ENCODE measurements at places on chromosomes 5 and 9.

DNA sequence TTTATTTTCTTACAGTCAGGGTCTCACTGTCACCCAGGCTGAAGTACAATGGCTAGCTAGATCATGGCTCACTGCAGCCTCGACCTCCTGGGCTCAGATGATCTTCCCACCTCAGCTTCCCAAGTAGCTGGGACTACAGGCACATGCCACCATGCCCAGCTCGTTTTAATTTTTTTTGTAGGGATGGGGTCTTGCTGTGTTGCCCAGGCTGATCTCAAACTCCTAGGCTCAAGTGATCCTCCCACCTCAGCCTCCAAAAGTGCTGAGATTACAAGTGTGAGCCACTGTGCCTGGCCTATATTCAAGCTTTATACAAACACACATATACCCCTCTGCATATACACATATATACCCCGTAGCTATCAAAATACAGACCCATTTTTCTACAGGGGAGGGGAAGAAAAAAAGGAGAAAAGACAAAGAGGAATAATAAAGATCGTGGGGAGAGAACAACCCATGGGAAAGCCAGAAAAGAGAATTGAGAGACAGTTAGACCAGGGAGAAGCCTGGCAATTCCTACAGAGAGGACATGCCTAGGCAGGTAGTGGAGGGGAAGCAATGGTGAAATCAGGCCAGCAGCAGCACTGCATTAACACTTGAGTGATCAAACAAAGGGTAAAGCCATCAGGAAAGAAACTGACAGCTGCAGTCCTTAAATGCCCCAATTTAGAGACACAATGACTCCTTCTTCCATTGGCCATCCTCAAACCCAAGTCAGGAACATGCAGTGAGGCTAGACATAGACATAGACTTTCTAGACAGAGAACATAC, 102.7 kb downstream of the EFNA5 start:
- no peak for DNase-seq

DNA sequence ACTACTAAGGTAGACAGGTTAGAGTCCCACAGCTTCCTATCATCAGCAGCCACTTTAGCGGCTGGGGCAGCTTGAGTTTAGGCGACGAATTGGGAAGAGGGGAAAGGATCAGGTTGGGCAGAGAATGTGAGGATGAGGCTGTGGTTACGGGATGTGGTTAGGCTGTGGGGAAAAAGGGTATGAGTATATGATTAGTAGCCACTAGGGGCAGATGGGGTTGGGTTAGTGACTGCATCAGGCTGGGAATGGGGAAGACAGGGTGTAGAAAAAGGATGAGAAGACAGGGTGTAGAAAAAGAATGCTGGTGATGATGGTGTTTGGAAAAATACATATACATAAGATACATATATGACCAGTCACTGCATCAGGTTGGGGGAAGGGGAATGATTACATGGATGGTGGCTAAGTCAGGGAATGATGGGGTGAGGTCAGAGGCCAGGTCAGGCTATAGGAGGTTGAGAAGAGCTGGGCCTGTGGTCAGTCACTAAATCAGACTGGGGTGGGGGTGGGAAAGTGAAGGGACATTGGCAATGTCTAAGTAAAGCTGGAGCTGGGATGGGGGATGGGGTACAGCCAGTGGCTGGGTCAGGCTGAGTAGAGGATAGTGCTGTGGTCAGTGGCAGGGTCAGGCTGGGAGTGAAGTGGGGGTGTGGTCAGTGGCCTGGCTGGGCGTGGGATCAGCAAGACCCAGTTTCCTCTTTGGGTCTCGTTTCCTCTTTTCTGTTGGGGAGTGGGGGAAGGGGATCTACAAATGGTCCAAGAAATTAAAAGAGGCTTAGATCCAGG, 2.1 kb downstream of the TLN1 start:
- DNase-seq: peak; percentile 65

- no peak for DNase-seq
Measured at GRCh38 chr5:131765261-131765660, 31.6 kb downstream of the FNIP1 start.

DNA sequence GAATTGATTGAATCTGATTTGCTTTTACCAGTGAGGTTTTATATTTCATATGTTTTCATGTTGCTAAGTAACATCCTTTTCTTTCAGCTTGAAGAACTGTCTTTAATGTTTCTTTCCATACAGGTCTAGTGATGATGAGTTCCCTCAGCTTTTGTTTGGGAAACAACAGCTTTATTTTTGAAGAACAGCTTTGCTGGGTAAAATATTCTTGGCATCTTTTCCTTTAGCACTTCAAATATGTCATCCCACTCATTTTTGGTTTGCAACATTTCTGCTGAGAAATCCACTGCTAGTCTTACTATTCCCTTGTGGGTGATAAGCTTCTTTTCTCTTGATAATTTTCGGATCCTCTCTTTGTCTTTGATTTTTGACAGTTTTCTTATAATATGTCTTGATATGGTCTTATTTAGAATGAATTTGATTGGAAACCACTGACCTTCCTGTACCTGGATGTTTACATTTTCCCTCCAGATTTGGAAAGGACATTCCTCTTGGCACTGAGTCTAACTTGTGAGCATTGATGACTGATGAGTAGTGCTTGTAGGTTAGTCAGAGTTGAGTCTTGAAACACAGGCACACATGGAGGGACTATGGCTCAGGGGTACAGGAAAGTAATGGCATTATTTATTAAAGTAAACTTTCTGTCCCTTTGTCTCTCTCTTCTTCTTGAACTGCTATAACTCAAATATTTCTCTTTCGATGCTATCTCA, 220.3 kb downstream of the SPATA31D1 start:
- DNase-seq: no peak

- no peak for DNase-seq
Measured at GRCh38 chr9:107112707-107113243, 170.3 kb upstream of the RAD23B start.

DNA sequence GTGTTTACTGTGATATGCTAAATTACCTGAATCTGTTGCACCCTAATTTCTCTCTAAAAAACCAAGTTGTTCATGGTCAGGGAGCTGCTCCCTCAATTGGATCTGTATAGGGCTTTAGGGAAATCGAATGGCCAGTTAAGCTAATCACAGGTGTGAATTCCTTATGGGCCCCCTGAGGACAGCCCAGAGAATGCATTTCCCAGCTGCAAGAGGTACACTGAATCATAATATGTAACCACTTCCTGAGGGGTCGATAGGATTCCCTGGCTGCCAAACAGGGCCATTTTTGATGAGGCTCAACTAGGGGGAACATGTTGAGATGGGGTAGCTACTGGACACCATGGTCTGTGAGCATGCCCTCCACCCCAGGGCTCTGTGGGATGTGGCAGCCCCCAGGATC, 478.6 kb downstream of the CCDC171 start:
- no peak for DNase-seq

- DNase-seq: no peak
Measured at GRCh38 chr5:116289276-116289675, 204.5 kb downstream of the COMMD10 start.

GRCh38 chr5:149280124-149280523, 8.5 kb downstream of the AFAP1L1 start:
- no peak for DNase-seq

DNA sequence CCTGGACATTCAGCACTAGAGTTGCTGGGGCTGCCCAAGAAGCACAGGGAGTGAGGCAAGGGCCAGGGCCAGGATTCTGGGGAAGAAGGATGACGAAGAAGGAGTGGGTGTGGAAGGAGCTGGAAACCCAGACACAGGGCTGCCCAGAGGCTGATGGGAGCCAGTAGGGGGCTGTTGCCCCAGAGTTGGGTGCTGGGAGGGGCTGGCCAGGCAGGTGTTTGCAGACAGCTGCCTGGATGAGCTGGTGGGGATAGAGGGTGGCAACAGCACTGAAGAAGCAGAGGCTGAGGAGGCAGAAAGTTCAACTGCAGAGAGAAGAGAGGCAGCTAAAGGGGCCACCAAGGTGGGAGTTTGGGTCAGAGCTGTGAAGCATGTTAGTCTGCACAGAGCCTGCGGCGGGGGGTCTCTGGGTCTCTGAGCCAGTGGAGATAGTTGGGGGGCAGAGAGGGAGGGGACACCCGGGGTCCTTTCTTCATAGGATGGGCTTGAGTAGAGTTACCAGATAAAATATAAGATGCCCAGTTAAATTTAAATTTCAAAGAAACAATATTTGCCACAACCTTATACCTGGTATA, 2.5 kb upstream of the AQP7 start:
- DNase-seq: no peak

DNA sequence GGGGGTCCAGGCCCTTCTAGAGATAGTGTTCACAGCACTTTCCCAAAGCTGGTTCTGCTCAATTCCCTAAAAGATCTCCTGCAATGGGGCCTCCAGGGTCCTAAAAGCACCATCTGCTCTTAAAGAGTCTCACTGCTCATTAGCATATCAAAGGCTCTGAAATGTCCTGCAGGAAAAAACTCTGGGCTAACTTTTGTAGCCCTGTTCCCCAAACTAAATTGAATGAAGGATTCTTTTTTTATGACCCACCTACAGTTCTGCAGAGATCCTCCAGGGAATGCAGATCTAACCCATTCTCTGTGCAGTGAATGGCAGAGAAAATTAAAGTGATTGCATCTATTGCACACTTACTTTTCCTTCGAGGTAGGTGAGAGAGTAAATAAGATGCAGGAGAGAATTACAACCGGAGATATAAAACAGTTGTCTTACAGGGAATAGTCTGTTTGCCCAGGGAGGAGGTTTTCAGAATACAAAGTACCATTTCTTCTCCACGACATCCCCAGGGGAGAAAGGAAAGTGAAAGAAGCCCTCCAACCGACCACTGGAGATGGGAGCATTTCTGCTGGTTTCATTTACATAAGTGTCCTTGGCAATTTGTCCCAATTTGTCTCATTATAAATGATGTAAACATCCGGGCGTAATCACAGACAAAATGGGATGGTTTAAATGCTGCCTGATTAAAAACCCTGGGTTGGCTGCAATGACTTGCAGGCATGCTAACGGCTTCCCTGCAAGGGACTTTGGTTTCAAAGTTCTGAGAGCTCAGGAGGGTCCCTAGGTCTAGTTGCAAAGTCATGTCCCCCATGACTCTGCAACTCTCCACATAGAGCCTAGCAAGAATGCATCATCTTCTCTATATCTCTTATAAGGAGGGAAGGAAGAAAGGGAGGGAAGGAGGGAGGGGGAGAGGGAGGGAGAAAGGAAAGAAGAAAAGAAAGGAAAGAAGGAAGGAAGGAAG, 114.0 kb downstream of the KCNIP1 start:
- DNase-seq: no peak

GRCh38 chr5:171270136-171270535, 38.9 kb upstream of the TLX3 start:
- DNase-seq: no peak

DNA sequence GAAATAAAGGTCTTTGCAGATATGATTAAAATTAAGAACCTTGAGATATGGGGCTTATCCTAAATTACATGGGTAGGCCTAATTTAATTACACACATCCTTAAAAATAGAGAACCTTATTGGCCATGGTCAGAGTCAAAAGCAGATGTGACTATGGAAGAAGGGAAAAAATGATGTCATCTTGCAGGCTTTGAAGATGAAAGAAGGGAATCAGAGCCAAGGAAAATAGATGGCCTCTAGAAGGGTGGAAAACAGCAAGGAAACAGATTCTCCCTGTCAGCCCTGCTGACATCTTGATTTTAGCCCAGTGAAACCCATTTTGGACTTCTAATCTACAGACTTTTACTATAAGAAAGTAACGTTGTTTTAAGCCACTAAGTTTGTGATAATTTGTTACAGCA, 37.6 kb upstream of the KCNN2 start:
- no peak for DNase-seq

GRCh38 chr9:135281791-135282737, 194.6 kb downstream of the OLFM1 start:
- peak; percentile 73 for DNase-seq

DNA sequence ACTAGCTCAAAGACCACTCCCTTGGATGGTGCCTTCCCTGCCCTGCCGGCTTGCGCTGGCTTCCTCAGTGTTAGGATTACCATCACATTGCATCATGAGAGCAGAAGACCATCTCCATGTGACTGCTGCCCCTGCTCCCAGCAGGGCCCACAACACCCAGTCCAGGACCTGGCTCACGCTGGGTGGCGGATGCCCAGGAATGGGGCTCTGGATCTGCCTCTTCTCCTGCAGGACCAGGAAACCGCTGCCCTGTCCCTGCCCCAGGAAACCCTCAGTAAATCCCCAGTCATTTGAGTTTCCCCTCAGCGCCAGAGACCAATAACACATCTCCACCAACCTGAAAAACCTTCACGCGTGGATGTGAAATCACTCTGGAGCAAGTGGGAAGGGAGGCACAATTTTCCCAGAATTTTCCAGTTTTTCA, 3.3 kb upstream of the RNF44 start:
- no peak for DNase-seq

GRCh38 chr9:81125446-81126092, 563.8 kb downstream of the TLE1 start:
- no peak for DNase-seq

DNA sequence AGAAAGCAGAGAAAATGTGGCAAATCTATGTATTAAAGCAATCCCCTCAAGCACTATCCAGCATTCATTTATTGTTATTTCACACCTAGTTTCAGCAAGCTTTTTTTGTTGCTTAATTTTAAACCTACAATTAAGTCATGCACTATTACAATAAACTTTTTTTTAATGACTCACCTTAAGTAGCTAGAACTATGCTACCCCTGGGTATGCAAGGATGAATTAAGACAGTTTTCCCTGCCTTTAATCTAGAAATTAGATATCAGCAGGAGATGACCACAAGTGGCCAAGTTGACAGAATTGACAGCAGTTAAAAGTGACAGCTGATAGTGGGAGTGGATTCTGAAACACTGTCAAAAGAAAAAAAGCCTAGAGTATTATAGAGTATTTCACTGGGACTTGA, 20.0 kb downstream of the ITGA1 start:
- DNase-seq: no peak

GRCh38 chr5:104539618-104540350, 977.2 kb upstream of the NUDT12 start:
- no peak for DNase-seq

DNA sequence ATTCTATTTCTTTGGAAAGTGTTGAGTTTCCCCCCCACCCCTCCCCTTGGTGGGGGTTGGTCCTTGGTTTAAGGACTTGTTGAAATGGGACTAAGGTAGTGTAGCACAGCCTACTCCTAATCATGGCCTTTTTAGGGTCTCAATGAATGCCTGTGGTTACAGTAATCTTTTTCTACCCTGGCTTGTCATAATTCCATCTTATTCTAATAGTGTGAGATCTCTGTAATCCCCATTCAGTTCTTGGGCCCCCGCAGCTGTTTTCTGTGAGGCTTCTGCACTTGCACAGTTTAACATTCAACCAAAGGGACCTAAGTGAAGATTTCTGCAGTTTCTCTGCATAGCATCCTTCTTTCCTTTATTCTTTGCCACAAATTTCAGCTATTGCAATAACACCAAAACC, 30.7 kb downstream of the TNFSF15 start:
- no peak for DNase-seq
